ENCODE measurements at places on chromosomes 11 and 22.

- DNase-seq = no peak
Measured at GRCh38 chr11:22165759-22166513, 26.9 kb upstream of the ANO5 start.

DNA sequence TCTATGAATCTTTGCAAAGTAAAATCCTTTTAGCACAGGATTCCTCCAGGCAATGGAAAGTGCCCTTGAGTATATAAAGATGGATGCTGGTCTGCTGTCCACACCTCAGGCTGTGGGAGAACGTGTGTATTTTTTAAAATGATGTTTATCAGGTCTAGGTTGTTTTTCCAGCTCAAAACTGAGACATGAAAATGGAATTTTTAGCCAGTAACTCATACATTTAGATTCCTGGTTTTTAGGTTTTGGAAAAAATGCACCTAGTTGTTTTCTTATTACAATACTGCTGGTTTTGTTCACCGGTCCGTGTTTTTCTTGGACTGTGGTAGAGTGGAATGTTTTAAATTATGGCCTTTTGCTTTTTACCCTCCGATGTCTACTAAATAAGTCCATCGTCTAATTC is 554.7 kb downstream of the SOX6 start:
- DNase-seq = no peak

DNA sequence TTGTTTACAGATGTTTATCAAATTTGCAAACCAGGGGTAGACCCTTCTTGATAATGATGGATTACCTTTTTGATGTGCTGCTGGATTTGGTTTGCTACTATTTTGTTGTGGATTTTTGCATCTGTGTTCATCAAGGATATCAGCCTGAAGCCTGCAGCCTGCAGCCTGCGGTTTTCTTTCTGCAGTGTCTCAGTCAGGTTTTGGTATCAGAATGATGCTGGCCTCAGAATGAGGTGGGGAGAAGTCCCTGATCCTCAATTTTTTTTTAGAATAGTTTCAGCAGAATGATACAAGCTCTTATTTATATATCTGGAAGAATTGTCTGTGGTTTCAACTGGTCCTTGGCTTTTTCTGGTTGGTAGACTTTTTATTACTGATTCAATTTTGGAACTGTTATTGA is 19.7 kb upstream of the RAB38 start:
- DNase-seq = no peak

- DNase-seq = no peak
Measured at GRCh38 chr11:60184824-60185511, 2.1 kb upstream of the MS4A6A start.

GRCh38 chr22:49583341-49583740 is 244.3 kb downstream of the BRD1 start:
- DNase-seq = no peak

DNA sequence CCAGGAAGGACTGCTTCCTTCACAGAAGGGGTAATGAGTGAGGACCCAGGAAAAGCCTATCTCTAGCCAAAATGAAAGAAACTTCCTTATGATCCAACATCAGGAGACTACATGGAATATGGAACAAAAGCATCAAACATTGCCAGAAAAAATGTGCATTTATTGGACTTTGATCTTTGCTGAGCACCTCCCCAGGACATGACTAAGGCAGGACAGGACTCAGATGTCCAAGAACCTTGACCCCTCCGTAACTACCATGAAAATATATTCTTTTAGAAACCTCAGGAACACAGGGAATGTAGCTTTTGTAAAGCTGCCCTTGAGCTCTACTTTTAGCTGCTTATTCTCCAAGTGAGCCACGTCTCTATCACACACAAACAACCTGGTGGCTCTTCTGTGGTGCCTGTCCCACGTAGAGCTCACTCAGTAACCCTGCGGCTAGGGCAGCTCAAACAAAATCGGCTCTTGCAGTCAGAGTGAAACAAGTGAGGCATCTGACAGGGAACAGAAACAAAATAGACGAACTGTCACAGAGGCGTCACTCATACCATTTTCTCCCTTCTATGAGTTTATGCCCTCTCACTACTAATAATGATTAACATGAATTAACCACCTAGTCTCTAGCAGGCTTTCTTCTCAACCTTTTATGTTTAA is 471.5 kb upstream of the API5 start:
- no peak for DNase-seq

GRCh38 chr11:68373189-68373814 is 60.9 kb downstream of the LRP5 start:
- no peak for DNase-seq

GRCh38 chr22:48807155-48807554 is 1020.5 kb downstream of the BRD1 start:
- no peak for DNase-seq

DNA sequence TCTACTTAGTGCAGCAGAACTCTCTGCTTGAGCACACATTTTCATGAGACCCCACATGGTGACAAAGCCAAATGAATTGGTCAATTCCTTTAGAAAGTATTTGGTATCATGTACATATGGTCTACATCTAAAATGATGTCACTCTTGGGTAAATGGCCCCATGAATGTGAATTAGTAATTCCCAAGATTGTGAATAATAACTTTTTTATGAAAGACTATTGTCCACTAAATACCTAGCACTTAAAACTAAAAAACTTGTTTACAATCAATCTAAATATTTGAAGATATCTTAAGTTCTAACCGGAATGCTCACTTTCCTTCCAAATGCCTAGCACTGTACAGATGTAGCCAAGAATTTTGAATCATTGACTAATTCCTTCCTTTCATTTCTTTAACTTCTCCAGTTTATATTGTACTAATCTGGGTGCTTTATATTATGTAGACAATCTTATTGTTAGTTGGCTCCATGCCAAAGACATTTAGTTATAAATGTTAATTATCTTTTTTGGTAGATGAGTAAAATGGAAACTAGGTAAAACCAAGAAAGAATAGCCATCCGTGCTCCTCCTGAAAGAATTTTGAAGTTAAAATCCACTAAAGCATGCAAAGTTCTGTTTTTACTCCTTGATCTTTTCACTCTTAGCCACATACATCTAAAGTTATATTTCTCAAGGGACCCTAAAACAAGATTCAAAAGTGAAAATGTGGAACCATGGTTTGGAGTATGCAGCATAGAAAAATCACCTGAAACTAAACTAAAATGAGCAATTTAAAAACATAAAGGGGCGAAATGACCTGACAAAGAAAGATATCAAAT is 145.0 kb upstream of the ARHGAP20 start:
- no peak for DNase-seq

DNA sequence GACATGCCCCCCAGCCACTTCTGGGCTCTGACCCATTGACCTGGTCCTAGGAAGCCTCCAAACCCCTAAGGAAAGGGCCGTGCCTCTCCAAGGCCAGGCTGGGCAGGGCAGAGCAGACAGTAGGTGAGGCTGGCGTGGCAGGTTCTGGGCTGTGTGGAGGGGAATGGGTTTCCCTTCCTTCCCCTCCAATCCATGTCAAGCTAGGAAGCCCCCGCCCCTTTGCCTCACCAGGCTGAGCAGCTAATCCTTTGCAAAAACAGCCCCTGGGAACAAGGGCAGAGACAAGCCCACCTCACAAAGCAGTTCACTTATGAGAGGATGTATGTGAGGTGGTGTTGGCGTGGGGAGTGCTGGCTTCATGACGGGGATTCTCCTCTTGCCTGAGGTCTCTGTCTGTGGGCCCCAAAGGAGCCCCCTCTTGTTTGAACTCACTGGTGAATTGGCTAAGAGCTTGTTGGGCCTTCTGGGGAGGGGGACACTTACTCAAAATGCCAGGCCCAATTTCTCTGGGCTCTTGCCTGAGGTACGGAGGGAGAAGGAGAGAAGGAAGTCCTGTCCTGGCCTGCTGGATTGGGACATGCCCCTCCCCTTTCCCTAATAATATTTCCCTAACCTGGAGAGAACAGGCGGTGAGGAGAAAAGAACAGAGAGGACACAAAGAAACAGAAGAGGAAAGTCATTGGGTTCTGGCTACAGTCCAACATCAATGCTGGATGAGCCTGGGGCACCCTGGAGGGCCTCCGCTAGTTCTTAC is 1.6 kb upstream of the TRIM29 start:
- DNase-seq = no peak

DNA sequence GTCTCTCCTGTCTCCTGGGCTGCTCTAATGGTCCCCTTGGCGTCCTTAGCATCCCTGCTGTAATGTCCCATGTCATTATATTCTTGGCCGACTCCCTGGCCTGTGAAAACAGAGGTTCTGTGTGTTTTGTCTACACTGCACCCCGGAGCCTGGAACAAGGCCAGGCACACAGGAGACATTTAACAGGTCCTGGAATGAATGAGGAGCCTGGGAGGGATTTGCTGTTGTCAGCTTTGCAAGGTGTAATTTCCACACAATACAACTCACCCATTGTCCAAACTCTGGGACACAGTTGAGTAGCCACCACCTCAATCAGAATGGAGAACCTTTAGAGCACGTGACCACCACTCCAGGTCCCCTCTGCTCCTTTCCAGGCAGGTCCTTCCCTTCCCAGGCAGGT is 14.9 kb upstream of the PDGFB start:
- DNase-seq = no peak

DNA sequence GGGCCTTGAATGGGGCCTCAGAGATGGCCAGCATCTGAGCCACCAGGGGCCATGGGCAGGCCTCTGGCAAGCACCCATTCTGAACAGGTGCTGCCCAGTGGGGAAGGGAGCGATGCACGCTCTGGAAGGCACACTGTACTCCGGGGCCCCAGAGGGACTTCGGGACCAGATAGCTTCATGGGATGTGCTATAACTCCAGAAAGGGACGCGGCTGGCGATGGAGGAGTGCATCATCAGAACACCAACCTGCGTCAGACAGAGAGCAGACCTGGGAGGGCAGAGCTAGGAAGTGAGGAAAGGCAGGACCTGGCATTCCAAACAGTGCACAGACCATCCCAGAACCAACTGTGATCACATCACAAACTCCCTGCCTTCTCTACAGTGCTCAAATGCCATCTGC is 16.8 kb downstream of the DGCR2 start:
- no peak for DNase-seq

- no peak for DNase-seq
Measured at GRCh38 chr22:38549101-38549894, 20.7 kb downstream of the DMC1 start.

GRCh38 chr11:46251954-46252353 is 25.5 kb upstream of the CREB3L1 start:
- no peak for DNase-seq

- no peak for DNase-seq
Measured at GRCh38 chr11:129314371-129314770, 61.3 kb upstream of the BARX2 start.

GRCh38 chr22:27597703-27598444 is 203.7 kb downstream of the MN1 start:
- no peak for DNase-seq

- DNase-seq = no peak
Measured at GRCh38 chr22:20022231-20022977, 1.5 kb downstream of the TANGO2 start.

DNA sequence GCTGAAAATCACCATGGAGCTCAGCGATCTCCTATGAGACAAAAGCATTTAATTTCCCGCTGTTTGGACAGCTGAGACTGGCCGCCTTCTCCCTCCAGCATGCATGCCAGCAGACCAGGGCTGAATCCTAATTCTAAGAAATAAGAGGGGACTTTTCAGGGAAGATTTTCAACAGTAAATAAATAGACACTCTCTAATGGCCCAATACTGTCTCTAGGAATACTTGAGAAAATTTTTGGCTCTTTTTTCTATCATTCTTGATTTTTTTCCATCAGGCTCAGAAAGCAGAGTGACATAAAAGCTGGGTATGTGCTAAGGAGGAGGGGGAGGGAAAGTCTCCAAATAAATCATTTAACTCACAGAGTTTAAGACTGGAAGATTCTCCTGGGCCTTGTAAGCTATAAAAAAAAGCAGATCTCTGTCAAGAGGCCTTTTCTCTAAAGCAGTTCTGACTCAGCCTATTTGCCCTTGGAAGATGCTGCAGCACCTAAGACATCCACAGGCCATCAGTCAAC is 17.6 kb upstream of the SPON1 start:
- DNase-seq = no peak

- DNase-seq = no peak
Measured at GRCh38 chr11:79920480-79920879, 479.6 kb upstream of the TENM4 start.

GRCh38 chr11:1741741-1742140 is 8.7 kb downstream of the IFITM10 start:
- DNase-seq = no peak

DNA sequence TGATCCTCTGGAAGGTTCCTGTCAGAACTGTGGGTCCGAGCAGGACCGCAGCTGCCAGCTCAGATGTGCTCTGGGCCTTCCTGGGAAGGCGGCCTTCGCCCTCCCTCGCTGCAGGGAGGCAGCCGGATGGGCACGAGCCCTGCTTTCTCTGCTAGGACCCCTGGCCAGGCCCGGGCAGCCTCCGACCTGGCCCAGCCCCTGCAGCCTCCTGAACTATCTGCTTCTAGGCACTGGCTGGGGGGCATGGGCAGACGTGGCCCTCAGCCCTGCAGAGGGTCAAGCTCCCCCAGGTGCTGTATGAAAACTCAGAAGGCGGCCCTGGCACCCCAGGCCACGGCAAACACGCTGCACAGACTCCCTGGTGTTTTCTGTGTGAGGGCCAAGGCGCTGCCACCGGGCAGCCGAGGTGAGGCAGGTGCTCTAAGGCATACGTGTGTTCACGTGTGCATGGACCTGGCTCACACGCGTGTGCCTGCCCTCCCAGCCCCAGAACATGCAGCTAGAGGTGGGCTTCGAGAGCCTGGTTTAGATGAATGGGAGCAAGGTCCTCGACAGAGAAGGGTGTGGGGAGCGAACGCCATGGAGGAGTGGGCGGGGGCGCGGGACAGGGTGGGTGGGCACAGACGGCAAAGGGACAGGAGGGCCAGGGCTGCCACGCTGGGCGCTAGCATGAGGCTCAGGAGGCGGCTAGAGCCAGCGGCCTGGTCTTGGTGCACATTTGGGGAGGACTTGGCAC is 4.3 kb downstream of the LRFN4 start:
- no peak for DNase-seq

GRCh38 chr11:126212089-126212660 is 593 bp downstream of the FAM118B start:
- DNase-seq = no peak

GRCh38 chr11:33089776-33090175 is 50.4 kb downstream of the TCP11L1 start:
- no peak for DNase-seq

- DNase-seq = no peak
Measured at GRCh38 chr11:116537709-116538108, 235.1 kb downstream of the BUD13 start.

GRCh38 chr11:110712659-110713448 is 617 bp upstream of the ARHGAP20 start:
- no peak for DNase-seq

All from activated naive CD4-positive, alpha-beta T cell (primary cell).